ENCODE measurements at places on chromosomes 13 and 19. TPM values are rescaled to one million over a fixed set of nuclear protein-coding genes. Genes with fewer than 3 reads are reported as not detected.

CBY2 gene
- polyA plus RNA-seq, result not detected

PCDH8 gene
- 0.92 TPM for polyA plus RNA-seq

PSG6 gene
- polyA plus RNA-seq, result not detected

NLRP7 gene
- polyA plus RNA-seq, result 0.12 TPM

NTF4 gene
- polyA plus RNA-seq, result 5.3 TPM

ZMYM2 gene
- polyA plus RNA-seq, result 65.5 TPM

CNN1 gene
- 108 TPM for polyA plus RNA-seq

TNNT1 gene
- 925 TPM for polyA plus RNA-seq
